SW 1271 (cell line): ENCODE measurements at places on chromosomes 13 and 19.

- DNase-seq: no peak
Measured at GRCh38 chr19:40758491-40758890, 7.5 kb downstream of the SNRPA start.

DNA sequence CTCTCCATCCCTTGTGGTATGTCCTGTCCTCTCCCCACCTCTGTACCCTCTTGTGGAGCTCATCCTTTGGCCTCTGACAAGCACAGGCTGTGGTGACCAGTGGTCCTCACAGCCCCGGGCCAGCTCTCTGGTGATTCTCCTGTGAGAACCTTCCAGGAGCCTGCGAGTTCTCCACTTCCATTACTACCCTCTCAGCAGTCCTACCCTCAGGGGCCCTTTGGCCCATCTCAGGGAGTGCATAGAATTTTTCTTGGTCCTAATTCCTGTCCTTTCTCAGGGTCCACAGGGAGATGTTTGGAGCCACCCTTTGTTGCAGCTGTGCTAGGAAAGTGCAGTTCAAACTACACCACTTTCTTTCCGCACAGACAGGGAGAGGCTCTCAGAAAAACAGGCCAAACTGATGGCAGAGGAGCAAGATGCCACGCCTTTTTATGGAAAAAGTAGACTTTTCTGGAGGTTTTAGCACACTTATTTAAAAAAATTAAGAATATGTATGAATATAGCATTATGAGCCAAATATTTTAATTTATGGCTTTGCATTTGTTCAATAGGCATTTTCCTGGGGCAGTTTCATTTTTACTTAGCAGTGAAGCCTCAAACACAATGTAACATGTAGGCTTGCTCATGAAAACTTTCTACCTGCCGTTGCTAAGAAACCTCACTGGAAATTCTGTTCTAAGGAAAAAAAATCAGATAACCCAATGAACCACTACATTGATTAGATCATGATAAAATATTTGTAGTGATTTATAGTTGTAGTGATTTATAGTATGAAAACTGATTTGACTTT lies 92.0 kb downstream of the GPR12 start:
- DNase-seq: no peak

DNA sequence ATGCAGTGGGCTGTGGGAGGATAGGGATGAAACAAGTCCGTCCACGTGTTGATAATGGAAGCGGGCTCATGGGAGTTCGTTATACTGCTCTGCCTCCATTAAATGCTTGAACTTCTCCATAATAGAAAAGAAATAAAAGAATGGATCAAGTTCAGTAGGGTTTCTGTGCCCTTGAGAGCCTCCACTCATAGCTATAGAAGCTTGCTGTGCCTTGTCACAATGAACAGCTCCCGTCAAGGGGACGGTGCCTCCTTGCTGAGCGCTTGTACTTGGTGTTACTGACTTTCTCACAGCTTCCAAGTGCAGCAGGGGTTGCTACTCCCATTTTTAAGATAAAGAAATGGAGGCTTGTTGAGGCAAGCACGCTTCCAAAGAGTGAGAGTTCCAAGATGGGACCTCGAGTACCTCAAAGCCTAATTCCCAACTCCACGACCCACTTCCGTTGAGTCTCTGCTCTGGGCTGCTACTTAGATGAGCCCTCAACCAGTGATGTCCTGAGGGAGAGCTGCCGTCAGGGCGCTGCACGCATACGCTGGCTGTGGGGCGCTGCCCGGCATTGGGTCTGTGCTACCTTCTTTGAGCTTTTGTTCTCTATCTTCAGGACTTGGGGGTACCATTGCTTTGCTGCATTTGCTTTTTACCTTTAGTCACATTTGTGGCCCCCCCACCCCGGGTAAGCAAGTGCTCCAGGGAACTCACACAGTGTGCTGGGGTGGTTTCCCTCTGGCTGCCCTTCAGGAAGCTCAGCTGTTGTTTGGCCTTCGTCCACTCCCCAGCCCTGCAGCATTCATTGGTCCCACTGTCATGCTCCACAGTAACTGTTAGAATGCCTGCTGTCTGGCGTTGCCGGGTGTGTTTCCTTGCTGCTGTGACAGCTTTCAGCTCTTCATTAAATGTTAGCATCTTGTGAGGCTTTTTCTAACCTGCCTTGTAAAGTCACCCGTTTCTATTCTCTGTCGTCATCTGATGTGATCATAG lies 9.5 kb downstream of the SNRNP70 start:
- no peak for DNase-seq

GRCh38 chr19:2413629-2414028 lies 13.8 kb downstream of the TIMM13 start:
- no peak for DNase-seq

DNA sequence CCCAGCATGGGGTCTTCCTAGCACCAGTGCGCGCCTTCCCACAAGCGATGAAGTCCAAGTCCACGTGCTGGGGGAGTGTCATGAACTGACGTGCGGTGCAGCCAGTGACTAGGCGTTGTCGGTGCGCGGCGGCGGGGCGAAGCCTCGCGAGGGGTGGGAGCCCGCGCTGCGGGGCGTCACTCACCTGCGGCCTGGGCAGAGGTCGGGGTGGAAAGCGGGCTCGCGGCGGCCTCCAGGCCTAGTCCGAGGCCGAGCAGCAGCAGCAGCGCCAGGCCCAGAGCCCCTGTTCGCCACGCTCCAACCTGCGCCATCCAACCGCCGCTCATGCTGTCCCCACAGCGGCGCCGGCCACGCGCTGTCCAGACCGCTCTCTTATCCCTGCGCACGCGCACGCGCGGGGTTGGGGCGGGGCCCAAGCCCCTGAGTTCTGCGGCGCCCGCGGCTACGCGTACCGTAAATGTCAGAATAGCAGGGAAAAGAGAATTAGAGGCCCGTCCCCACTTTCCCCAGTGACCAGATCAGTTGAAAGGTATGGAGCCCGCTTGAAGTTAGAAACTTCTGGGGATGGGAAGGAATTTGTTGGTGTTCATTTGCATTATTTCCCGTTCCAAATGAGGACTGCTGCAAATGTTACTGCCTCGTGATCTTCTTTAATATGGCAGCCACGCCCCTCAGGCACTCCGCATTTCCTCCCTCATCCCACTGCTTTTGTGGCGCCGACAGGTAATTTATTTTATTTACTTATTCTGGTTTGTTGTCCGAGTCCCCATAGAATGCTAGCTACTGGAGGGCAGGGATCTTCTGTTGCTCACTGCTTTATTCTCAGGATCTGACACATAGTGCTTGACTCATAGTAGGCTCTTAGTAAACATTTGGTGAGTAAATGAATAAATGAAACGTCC lies at the start of gene CD320:
Gene CD320 (minus strand): TSS at position 394 of the 902 bp plus-strand sequence. CDS start 68 bp downstream, at position 326.
- DNase-seq: peak; percentile 90

- DNase-seq: no peak
Measured at GRCh38 chr13:110396913-110397381, 89.9 kb downstream of the COL4A2 start.

GRCh38 chr13:94984958-94985357 lies 272.6 kb upstream of the SOX21 start:
- no peak for DNase-seq

GRCh38 chr19:30046522-30046921 lies 104.5 kb downstream of the URI1 start:
- DNase-seq: peak; percentile 22

DNA sequence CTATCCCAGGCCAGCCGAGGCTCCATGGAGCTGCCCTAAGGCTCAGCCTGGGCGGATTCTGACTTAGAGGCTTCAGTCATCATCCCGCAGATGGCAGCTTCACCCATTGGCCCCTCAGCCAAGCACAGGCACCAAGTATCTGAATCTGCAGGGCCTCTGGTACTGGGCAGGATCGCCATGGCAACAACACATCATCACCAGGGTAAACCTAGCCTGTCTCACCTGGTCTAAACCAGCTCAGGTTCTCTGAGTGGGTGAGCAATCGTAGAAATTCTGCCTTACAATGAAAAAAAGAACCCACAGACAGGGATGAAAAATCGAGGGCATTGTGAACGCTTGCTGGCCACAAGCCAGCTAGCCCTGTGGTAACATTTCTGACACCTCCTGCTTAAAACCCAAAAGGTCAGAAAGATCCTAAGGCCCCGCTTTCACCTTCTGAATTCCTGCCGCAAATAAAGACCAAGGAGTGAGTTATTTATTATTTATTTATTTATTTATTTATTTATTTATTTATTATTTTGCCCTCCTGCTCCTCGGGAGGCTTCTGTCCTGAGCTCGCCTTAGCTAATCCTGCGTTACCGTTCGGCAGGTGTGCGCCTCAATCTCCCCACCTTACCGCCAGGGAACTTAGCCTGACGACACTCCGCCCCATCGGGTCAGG lies 12.0 kb upstream of the CEACAM21 start:
- no peak for DNase-seq

DNA sequence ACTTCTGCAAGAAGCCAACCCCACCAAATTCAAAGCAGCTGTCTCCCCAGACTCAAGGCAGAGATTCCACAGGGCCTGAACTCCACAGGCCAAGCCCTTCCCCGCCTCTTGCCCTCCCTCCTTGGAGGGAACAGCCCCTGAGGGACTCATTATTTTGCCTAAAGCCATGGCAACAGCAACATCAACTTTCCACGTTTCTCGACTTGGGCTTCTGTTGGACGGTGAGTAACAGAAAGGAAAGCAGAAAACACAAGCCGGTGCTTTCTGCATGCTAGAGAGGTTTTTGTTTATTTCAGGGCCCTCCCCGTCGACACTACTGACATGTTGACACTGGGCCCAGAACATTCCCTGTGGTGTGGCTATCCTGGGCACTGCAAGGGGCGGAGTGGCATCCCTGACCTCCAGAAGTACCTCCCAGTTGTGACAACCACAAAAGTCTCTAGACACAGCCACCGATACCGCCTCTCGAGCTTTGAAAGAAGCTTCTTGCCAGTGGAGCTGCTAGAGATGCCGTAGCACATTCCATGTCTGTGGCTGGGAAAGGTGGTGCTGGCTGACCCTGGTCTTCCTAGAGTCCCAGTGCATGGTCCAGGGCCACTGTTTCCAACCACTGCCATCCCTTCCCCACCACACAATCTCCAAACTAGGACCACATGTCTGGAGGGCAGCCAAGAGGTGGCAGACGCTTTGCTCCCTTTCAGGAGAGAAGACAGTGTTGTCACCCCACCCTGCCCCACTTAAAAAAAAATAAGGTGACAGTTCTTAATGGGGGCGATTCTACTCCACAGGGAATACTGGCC lies 12.8 kb downstream of the CAPS start:
- DNase-seq: no peak

- no peak for DNase-seq
Measured at GRCh38 chr19:54905803-54906511, at the start of gene NCR1. NCR1 (plus strand) TSS chr19:54906148; CDS start chr19:54906188, 40 bp downstream.

DNA sequence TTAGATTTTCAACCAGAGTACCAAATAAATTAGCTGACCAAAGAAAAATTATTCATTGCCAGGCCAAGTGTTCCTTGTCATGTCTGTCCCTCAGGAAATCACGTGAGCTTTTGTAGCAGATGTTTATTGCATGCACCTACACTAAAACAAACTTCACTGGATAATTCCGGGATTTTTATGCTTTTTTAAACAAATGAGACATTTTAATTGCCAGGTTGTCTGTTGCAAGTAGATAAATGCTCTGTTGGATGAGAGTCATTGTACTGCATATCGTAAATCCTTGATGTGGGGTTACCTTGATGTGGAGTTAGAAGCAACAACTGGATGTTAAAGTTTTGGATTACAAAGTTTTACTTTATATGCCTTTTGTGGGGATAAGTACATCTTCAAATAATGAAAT lies 1187.7 kb upstream of the PCDH9 start:
- DNase-seq: no peak

GRCh38 chr19:54558339-54558738 lies 15.3 kb upstream of the LILRA2 start:
- no peak for DNase-seq

GRCh38 chr13:112974125-112974524 lies 5.1 kb downstream of the MCF2L start:
- DNase-seq: no peak

- DNase-seq: no peak
Measured at GRCh38 chr19:47569331-47569730, 3.6 kb downstream of the ZNF541 start.

DNA sequence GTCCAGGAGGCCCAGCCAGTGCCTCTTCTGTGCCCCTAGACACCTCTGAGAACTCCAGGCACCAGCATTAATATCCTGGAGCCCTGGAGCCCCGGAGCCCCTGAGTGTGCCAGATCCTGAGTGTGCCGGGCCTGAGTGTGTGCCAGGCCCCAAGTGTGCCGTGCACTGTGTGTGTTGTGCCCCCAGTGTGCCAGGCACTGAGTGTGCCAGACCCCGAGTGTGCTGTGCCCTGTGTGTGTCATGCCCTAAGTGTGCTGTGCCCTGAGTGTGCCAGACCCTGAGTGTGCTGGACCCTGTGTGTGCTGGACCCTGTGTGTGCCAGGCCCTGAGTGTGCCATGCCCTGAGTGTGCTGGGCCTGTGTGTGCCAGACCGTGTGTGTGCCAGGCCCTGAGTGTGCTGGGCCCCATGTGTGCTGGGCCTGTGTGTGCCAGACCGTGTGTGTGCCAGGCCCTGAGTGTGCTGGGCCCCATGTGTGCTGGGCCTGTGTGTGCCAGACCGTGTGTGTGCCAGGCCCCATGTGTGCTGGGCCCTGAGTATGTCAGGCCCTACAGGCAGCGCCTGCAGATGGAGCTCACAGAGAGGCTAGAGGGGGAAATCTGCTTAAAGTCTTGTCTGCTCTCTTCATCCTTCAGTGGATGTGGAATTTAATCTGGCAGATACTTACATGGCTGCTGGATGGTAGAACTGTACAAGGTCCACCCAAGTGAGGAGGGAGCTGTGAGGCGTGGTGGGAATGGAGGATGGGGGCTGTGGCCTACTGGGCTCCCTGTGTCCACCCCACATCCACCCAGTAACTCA lies 53.9 kb downstream of the C13orf46 start:
- DNase-seq: no peak

GRCh38 chr19:50204811-50205675 lies 1.6 kb downstream of the MYH14 start:
- no peak for DNase-seq

DNA sequence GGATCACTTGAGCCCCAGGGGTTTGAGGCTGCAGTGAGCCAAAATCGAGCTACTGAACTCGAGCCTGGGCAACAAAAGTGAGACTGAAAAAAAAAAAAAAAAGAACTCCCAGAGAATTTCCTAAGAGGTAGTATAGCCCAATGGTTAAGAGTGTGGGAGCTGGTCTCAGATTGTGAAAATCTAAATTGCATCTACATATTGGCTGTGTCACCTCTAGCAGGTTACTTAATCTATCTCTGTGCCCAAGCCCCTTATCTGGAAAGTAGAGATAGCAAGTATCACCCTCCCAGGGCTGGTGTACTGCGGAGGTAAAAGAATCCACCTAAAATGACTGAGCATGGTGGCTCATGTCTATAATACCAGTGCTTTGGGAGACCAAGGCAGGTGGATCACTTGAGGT lies 3.7 kb upstream of the PLAUR start:
- DNase-seq: no peak

GRCh38 chr19:19342086-19343015 lies 21.7 kb downstream of the MAU2 start:
- peak; percentile 47 for DNase-seq
